Right lobe of liver (tissue), 6 donors: ENCODE measurements at places on chromosomes 12 and 14. TPM values are rescaled to one million over a fixed set of nuclear protein-coding genes. Genes with fewer than 3 reads are reported as not detected.

Gene GYS2
- total RNA-seq: 28.4 TPM

Gene PTPRO
- 1.4 TPM for total RNA-seq

Gene GPR162
- 1.6 TPM for total RNA-seq

Gene KRT79
- total RNA-seq: not detected

Gene RD3L
- total RNA-seq: 0.25 TPM

Gene HOXC4
- 0.13 TPM for total RNA-seq

Gene RSRC2
- total RNA-seq: 18.4 TPM

Gene GDF11
- total RNA-seq: 0.59 TPM

GRCh38 chr14:75470238-75470797 lies 42.5 kb downstream of the JDP2 start:
- H3K4me3 ChIP-seq: no peak overlapping the region
- no peak for DNase-seq
- H3K27me3 ChIP-seq: no peaks in the 10 kb centered on the region
- peaks cover 18% of the 10 kb centered on the region for H3K36me3 ChIP-seq
- H3K27ac ChIP-seq: no peak overlapping the region
- H3K4me1 ChIP-seq: no peaks in the 10 kb centered on the region

DNA sequence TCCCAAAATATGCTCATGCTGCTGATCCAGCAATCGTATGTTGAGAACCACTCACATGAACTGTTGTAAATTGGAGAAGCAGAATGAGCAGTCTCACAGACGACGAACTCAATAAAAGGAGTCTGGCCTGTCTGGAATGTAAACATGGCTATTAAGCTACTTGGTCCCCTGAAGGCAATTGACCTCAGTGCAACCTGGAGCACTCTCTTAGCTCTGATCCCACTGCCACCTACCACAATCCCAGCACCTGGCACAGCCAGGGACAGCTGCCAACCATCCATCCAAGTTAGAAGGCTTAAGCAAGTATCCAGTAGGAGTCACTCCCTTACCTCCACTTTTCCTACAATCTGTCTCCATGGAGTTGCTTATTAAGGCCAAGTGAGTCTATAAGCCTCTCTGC lies 406.9 kb upstream of the CLEC14A start:
- H3K4me1 ChIP-seq: no peaks in the 10 kb centered on the region
- no peak overlapping the region for H3K27ac ChIP-seq
- H3K27me3 ChIP-seq: no peaks in the 10 kb centered on the region
- H3K4me3 ChIP-seq: no peak overlapping the region

GRCh38 chr14:22689199-22689598 lies 45.0 kb upstream of the OR6J1 start:
- DNase-seq: no peak
- no peaks in the 10 kb centered on the region for H3K27me3 ChIP-seq
- no peak overlapping the region for H3K4me3 ChIP-seq
- no peak overlapping the region for H3K27ac ChIP-seq
- no peaks in the 10 kb centered on the region for H3K36me3 ChIP-seq
- H3K4me1 ChIP-seq: no peaks in the 10 kb centered on the region

DNA sequence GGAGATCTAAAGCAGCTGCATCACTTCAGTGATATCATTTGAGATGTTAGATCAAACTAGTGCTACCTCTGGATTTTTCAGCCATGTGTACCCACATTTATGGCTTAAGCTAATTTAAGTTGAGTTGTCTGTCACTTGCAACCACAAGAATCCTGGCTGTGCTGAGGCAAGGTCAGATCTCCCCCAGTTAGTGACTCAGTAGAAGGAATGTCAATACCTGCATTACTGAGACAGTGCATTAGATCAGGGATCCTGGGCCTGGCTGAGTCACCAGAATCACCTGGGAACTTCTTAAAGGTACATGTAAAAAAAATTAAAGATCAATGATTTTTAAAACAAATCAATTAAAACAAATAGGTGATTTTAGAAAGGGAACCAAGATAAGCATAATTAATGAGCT lies 84.6 kb upstream of the GRIN2B start:
- no peak overlapping the region for H3K4me3 ChIP-seq
- H3K36me3 ChIP-seq: no peaks in the 10 kb centered on the region
- no peak for DNase-seq
- no peak overlapping the region for H3K27ac ChIP-seq
- H3K4me1 ChIP-seq: no peaks in the 10 kb centered on the region

- DNase-seq: no peak
- H3K36me3 ChIP-seq: no peaks in the 10 kb centered on the region
- H3K4me3 ChIP-seq: no peak overlapping the region
Observed at GRCh38 chr12:5384015-5384414, 47.9 kb upstream of the NTF3 start.

DNA sequence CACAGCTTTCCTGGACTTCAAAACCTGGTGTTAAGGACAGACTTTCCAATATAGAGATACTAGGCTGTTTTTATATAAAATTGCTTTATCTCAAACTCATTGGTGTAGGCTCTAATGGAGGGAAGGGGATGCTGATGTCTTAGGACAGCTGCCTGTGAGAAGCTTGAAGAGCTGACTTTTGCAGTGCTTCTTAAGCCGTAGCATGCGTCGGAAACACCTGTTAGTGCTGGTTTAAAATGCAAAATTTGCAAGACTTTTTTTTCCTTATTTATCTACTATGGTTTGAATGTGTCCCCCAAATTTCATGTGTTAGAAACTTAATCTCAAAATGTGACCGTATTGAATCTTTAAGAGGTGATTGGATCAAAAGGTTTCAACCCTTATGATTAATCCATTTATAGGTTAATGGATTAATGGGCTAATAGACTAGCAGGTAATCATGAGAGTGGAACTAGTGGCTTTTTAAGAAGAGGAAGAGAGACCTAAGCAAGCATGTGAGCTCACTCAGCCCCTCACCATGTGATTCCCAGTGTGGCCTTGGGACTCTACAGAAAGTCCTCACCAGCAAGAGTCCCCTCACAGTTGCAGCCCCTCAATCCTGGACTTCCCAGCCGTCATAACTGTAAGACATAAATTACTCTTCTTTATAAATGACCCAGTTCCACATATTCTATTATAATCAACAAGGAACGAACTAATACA lies 60.9 kb upstream of the FUT8 start:
- H3K4me3 ChIP-seq: no peak overlapping the region
- no peaks in the 10 kb centered on the region for H3K27me3 ChIP-seq
- DNase-seq: no peak

DNA sequence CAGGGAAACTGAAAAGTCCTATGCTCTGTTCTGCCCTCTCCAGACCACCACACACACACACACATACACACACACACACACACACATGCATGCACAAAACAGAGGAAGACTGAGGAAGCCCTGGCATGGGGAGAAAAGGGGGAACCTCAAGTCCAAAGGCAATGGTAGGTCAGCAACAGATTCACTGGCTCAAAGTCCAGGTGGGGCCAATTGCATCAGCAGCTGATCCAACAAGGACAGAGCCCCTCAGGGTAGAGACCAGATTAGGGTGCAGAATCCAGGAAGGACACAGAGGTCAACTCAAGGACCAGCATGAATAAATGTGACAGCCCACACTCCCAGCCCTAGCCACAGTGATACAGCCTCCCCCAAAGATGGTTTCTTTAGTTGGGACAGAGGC lies 425.0 kb upstream of the SOX5 start:
- H3K4me1 ChIP-seq: no peaks in the 10 kb centered on the region
- DNase-seq: no peak
- no peaks in the 10 kb centered on the region for H3K36me3 ChIP-seq
- no peaks in the 10 kb centered on the region for H3K27me3 ChIP-seq

- no peak overlapping the region for H3K4me3 ChIP-seq
- DNase-seq: no peak
- H3K27me3 ChIP-seq: no peaks in the 10 kb centered on the region
- peaks cover 12% of the 10 kb centered on the region for H3K36me3 ChIP-seq
- no peaks in the 10 kb centered on the region for H3K4me1 ChIP-seq
Observed at GRCh38 chr14:74290415-74290814, 12.3 kb downstream of the ABCD4 start.

DNA sequence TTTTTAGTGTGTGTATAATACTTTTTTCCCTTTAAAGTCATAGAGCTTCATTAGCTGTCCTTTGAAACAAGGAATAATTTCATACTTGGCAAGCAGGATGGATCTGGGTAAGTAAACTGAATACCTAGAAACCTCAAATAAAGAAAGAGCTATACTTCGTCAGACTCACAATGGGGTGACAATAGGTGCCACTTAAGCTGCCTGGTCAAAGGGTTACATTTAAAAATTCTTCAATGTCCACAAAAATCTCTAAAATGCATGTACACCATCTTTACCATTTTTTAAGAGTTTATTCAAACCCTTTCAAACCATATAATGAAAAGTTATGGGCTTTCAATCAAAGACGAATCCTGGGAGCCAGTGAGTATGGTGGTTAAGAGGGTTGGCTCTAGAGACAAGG lies 3.1 kb downstream of the GIT2 start:
- no peak overlapping the region for H3K27ac ChIP-seq
- H3K27me3 ChIP-seq: no peaks in the 10 kb centered on the region
- no peak overlapping the region for H3K4me3 ChIP-seq
- no peaks in the 10 kb centered on the region for H3K36me3 ChIP-seq

GRCh38 chr12:121085506-121086353 lies 46.7 kb upstream of the OASL start:
- H3K4me3 ChIP-seq: no peak overlapping the region
- H3K27ac ChIP-seq: no peak overlapping the region
- H3K27me3 ChIP-seq: no peaks in the 10 kb centered on the region
- no peaks in the 10 kb centered on the region for H3K36me3 ChIP-seq
- DNase-seq: no peak

- no peak for DNase-seq
- no peak overlapping the region for H3K4me3 ChIP-seq
- no peak overlapping the region for H3K27ac ChIP-seq
- H3K4me1 ChIP-seq: no peaks in the 10 kb centered on the region
- H3K36me3 ChIP-seq: no peaks in the 10 kb centered on the region
Observed at GRCh38 chr12:116515684-116516083, 43.5 kb upstream of the MAP1LC3B2 start.

- no peak overlapping the region for H3K27ac ChIP-seq
- no peaks in the 10 kb centered on the region for H3K36me3 ChIP-seq
- H3K4me1 ChIP-seq: no peaks in the 10 kb centered on the region
- DNase-seq: peak; percentile 46
- no peaks in the 10 kb centered on the region for H3K27me3 ChIP-seq
- no peak overlapping the region for H3K4me3 ChIP-seq
Observed at GRCh38 chr12:104750061-104750460, 208.0 kb downstream of the SLC41A2 start.

- DNase-seq: no peak
- H3K4me3 ChIP-seq: no peak overlapping the region
- no peaks in the 10 kb centered on the region for H3K27me3 ChIP-seq
- H3K36me3 ChIP-seq: no peaks in the 10 kb centered on the region
- H3K4me1 ChIP-seq: no peaks in the 10 kb centered on the region
Observed at GRCh38 chr12:20211981-20212421, 156.3 kb upstream of the PDE3A start.

GRCh38 chr14:65025818-65026217 lies 39.1 kb downstream of the FNTB start:
- H3K27ac ChIP-seq: no peak overlapping the region
- H3K4me3 ChIP-seq: no peak overlapping the region
- no peaks in the 10 kb centered on the region for H3K27me3 ChIP-seq
- H3K4me1 ChIP-seq: no peaks in the 10 kb centered on the region
- DNase-seq: no peak

DNA sequence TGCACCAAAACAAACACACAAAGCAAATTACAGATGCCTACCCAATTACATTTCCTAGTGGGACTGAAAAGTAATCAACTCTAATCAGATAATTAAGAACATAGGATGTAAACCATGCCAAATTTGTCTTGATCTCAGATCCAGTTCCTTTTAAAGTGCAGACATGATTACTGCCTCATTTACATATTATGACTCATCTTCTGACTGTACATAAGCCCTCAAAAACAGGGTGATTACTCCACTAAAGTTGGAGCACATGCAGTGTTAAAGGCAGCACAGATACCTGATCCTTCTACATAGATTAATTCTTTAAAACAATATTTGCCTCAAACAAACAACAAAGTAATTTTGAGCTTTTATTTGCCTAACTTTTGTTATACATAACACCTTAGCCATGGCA lies 337.2 kb downstream of the RPS29 start:
- no peaks in the 10 kb centered on the region for H3K36me3 ChIP-seq
- H3K27ac ChIP-seq: no peak overlapping the region
- no peaks in the 10 kb centered on the region for H3K27me3 ChIP-seq
- no peaks in the 10 kb centered on the region for H3K4me1 ChIP-seq
- DNase-seq: no peak
- H3K4me3 ChIP-seq: no peak overlapping the region

- H3K36me3 ChIP-seq: no peaks in the 10 kb centered on the region
- H3K27me3 ChIP-seq: no peaks in the 10 kb centered on the region
- no peak for DNase-seq
- no peaks in the 10 kb centered on the region for H3K4me1 ChIP-seq
- no peak overlapping the region for H3K27ac ChIP-seq
- H3K4me3 ChIP-seq: no peak overlapping the region
Observed at GRCh38 chr12:104197264-104197663, 18.3 kb upstream of the TXNRD1 start.

GRCh38 chr12:63905544-63905943 lies 61.0 kb downstream of the SRGAP1 start:
- no peak for DNase-seq
- H3K27me3 ChIP-seq: no peaks in the 10 kb centered on the region
- H3K4me1 ChIP-seq: no peaks in the 10 kb centered on the region

DNA sequence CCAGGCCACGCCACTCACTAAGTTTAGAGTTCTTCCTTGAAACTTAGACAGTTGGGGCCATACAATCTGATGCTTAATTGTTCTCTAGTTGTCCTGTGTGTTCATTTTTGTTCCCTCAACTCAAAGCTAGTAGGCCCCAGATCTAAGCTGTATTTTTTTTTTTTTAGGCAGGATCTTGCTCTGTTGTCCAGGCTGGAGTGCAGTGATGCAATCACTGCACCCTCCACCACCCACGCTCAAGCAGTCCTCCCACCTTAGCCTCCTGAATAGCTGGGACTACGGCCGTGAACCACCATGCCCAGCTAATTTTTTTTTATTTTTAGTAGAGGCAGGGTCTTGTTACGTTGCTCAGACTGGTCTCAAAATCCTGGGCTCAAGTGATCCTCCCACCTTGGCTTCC lies 7.5 kb downstream of the TNFRSF1A start:
- peak overlapping the region; percentile 100 for H3K4me3 ChIP-seq
- no peak for DNase-seq
- peak overlapping the region; percentile 97 for H3K27ac ChIP-seq
- H3K4me1 ChIP-seq: peaks cover 4% of the 10 kb centered on the region
- H3K27me3 ChIP-seq: no peaks in the 10 kb centered on the region

DNA sequence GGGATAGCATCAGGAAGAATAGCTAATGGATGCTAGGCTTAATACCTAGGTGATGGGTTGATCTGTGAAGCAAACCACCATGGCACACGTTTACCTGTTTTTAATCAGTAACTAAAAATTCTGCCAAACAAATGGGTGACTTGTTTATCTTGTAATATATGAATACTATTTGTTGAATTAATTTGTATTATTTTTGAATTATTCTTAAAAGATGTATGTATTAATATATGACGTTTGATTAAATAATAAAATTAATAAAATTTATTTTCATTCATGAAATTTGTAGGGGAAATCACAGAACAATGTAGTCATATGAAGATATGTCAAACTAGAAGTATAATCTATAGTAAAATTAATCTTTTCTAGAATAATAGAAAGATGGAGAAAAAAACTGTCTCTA lies 32.3 kb upstream of the OR10A7 start:
- no peak for DNase-seq
- no peaks in the 10 kb centered on the region for H3K36me3 ChIP-seq
- H3K4me3 ChIP-seq: no peak overlapping the region
- no peaks in the 10 kb centered on the region for H3K4me1 ChIP-seq
- no peak overlapping the region for H3K27ac ChIP-seq
